AG04449 (cell line): ENCODE measurements at places on chromosomes 3 and 15.

GRCh38 chr3:8631661-8632060, 12.9 kb downstream of the SSUH2 start:
- no peak for DNase-seq

DNA sequence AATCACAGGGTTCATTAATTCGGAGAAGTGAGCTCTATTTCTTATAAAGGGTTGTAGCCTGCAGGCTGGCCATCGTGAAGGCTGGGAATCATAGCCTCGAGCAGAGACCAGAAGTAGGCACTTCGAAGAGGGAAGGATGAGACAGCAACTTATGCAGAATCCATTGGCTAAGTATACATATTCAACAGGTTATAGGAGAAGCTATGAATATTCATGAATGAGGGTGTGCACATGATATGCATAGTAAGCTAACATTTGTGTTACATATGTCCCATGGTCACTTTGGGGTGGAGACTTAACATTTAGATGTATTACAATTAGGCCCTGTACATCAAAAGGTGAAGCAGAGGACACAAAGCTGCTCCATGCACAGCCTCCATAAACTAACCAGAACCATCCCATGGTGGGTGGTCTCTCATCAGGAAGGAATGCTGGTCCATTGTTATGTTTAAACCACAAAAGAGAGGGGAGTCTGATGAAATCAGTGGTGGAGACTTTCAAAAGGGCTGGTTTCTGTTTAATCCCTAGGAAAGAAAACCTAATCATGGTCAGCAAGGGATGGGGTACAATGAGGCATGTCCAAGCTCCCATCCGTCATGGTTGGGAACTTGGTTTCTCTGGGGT, 80.8 kb upstream of the FHIT start:
- no peak for DNase-seq

DNA sequence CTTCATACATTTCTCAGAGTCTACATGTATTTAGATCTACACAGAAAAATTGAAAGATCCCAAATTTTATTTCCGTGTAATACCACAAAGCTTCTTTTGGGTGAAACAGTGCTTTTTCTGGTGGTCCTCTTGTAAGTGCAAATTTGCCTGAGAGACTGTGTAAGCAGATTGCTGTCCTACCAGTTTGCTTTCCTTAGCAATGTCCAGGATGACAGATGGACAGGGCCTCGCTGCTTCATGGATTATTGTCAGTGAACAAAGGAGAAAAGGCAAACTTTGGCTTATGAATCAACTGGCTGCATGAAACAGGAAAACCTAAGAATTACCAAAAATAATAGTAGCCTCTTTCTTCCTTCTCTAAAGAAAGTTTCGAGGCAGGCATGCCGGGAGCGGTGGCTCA, 82.6 kb upstream of the UBE2E1 start:
- DNase-seq, result no peak

DNA sequence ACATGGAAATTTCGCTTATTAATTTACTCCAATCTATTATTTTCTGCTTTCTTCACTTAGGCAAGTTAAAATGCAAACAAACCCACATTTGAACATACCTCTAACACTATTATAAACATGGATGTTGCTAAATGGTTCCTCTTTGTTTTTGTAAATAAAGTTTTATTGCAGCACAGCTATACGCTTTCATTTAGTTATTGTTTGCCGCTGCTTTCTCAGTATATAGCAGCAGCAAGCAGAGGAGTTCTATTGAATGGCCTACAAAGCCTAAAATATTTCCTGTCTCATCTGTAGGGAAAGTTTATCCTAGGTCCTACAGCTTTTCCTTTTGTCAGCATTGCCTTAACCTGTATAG, 7.9 kb upstream of the CHD2 start:
- no peak for DNase-seq

DNA sequence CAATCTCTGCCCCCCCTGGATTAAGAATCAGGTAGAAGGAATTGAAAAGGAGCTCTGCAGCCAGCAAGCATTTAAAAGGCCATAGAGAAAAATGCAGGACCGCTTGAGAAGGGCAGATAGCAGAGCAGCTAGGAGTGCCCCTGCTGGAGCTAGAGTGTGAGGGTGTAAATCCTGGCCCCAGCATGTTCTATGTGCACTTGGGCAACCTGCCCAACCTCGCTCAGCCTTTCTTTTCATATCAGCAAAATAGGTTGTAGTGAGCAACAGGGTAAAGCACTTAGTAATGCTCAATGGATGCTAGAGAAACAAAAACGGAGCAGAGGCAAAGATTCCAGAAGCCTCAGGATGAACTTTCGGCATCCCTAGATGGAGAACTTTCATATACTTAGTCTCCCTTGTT, 25.0 kb upstream of the THBS1 start:
- DNase-seq, result no peak

DNA sequence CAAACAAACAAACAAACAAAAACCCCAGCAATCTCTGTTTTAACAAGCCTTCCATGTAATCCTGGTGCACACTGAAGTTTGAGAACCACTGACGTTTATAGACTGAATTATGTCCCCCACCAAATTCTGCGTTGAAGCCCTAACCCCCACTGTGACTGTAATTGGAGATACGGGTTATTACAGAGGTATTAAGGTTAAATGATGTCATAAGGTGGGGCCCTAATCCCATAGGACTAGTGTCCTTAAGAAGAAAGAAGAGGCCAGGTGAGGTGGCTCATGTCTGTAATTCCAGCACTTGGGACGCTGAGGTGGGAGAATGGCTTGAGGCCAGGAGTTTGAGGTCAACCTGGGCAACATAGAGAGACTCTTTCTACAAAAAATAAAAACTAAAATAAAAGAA, 42.4 kb upstream of the TM4SF1 start:
- no peak for DNase-seq

DNA sequence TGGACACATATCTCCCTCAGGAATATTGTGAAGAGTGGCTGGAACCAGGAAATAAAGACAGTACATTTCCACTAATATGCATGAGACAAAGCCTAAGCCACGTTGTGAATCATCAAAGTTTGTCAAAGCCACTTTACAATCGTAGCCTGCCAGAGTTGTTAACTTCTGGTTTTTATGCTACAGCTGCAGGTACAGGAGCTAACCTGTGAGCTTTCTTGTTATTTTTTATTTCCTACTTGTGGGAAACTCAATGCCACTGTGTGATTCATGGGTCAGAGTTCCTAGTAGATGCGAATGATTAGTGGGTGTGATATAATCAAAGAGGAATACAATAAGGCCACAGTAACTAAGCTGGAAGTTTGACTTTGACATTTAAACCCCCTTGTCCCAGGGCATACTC, 44.4 kb upstream of the TEX9 start:
- DNase-seq, result no peak

DNA sequence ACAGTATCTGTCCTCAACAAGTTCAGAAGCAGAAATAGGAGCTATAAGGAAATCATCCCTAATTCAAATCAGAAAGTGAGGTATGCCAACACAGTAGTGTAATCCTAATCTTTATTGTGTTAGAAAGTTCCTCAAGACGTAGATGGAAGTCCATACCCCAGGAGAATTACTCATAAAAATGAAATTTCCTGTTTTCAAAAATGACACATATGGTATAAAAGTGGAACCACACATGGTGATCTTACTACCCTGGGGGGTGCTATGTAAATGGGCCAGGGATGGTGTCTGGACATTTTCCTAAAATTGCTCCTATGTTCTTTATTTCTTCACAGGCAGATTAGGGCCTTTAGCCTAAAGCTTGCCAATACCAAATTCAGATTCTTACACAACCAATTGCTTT, 204.1 kb downstream of the ARRDC4 start:
- DNase-seq, result no peak

DNA sequence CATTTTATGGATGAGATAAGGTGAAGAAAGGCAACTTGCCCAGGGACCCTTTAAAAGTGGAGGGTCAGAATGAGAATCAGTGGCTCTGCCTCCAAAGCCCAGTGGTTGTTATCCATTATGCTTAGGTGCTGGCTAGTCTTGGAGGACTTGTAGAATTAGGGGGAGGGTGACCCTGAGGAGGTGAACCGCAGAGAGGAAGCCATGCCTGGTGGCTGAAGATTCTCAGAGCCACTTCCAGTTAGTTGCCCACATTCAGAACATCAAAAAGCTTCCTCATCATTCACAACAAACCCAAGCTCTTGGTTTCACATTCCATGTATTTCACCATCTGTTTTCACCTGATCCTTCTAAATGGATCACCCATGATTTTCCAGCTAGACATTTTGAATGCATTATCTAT, 11.2 kb downstream of the EBLN2 start:
- no peak for DNase-seq

- no peak for DNase-seq
These were observed 793 bp upstream of the FANCD2 start for GRCh38 chr3:10025205-10026083.

DNA sequence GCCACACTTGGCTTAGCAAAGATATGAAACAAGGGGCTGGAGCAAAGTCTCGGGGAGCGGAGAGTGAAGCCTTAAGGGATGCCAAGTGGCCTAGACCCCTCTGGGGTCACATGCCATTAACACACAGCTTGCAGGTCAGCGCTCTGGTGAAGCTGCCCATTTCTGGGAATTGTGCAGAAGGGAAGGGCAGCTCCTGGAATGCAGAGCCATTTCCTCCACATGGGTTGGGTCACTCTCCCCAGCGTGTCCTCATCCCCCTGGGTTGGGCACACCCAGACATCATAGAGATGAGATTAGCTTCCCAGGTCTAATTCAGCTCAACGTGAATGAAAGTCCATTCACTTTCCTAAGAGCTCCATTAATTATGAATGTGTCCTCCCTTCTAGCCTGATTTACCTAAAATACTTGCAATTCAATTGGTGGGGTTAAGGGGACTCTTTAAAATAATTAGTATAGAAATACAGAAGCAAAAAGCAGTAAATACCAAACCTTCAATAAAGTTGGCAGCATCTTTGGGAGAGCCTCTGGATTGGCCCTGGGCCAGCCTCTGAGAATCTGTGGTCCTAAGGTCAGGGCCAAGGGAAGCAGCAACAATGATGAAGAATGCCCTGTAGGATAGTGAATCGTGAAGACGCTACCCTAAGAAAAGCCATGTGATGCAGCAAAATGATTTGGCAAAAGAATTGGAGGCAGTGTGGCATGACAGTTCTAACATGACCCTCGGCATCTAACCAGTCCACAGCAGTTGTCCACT, 17.8 kb downstream of the MRAS start:
- no peak for DNase-seq

- DNase-seq, result no peak
These were observed 408.3 kb downstream of the MCTP2 start for GRCh38 chr15:94639701-94640100.

- DNase-seq, result no peak
These were observed 459.3 kb upstream of the SGO1 start for GRCh38 chr3:20645340-20645739.

GRCh38 chr15:55942332-55942731, 51.1 kb downstream of the NEDD4 start:
- no peak for DNase-seq

- DNase-seq, result no peak
These were observed 281.7 kb downstream of the ROBO2 start for GRCh38 chr3:77321646-77322045.
